Colonic mucosa (tissue), 4 donors: ENCODE measurements at places on chromosomes 5 and 9.

GRCh38 chr5:179263391-179264052 lies 81.7 kb downstream of the ADAMTS2 start:
- DNase-seq, result peak; percentile 14

- no peak for DNase-seq
Measured at GRCh38 chr9:7104625-7105024, 346.9 kb downstream of the KDM4C start.

DNA sequence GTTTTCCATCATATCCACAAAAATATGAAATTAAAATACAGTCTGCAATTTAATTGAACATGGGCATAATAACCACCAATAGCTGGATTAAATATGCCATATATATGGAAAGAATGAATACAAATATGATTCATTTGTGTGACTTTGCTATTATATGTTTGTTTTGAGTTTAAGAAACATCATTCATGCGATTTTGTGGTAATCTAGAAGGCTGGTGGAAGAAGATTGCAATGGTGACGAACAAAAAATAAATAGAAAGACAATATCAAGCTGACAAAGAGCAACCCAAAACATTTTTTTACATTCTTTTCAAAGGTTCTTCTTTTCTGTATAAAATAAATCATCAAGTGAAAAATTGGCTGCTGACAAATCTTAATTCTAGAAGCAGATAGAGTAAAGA lies 610.0 kb downstream of the MAT2B start:
- DNase-seq, result no peak

- DNase-seq, result no peak
Measured at GRCh38 chr5:74736759-74737158, 30.2 kb downstream of the GFM2 start.

DNA sequence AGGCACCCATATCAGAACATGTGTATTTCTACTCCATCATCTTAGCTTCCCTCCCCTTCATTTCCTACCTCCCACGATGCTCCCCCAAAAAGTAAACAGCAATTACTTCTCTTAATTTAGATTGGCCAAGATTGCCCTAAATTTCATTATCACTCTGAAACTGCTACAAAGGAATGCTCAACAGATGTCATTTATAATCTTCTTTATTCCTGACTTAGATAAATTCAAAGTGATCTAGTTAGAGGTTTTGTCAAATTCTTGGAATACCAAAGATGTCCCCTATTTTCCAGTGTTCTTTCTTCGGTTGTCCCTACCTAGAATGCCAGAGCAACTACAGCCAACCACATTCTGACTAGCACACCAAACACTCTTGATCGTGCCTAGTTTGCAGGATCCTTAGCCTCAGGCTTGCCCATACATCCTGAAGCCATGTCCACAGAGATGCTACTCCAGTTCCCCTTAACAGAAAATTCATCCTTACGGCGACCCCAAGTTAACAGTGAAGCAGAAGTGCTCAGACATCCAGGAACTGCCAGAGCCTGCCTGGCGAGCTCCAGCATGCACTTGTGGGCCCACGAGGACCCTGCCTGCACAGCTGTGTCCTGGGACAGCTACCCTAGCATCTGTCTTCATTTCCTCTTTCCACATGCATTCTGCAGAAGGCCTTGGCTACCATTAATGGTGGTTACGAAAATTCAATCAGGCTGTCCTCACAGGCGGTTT lies 31.6 kb downstream of the DAP start:
- no peak for DNase-seq

- no peak for DNase-seq
Measured at GRCh38 chr5:143494162-143494561, 90.7 kb upstream of the NR3C1 start.

- no peak for DNase-seq
Measured at GRCh38 chr5:149153751-149154610, 12.7 kb downstream of the ABLIM3 start.

DNA sequence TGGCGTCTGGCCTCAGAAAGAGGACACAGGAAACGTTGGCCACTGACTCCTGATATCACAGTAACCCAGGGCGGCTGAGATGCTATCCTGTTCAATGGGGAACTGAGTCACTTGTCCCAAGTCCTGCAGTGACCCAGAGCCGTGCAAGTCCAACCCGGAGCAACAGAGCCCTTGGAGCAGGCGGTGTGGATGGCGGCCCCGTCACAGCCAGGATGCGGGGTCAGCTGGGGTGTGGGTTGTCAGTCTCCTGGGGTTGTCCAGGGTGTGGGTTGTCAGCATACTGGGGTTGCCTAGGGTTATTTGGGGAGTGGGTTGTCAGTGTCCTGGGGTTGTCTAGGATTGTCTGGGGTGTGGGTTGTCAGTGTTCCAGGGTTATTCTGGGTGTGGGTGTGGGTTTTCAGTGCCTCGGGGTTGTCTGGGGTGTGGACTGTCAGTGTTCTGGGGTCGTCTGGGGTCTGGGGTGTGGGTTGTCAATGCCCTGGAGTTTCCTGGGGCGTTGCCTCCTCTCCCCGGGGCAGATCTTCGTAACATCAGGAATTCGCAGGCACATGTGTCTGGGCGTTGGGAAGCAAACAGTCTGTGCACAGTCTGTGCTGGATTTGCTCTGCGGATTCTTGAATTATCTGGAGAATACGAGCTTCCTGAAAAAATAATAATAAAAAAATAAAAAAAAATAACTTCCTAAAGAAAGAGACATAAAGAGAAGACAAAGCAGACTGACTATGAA lies 257.5 kb downstream of the PARP8 start:
- DNase-seq, result no peak

DNA sequence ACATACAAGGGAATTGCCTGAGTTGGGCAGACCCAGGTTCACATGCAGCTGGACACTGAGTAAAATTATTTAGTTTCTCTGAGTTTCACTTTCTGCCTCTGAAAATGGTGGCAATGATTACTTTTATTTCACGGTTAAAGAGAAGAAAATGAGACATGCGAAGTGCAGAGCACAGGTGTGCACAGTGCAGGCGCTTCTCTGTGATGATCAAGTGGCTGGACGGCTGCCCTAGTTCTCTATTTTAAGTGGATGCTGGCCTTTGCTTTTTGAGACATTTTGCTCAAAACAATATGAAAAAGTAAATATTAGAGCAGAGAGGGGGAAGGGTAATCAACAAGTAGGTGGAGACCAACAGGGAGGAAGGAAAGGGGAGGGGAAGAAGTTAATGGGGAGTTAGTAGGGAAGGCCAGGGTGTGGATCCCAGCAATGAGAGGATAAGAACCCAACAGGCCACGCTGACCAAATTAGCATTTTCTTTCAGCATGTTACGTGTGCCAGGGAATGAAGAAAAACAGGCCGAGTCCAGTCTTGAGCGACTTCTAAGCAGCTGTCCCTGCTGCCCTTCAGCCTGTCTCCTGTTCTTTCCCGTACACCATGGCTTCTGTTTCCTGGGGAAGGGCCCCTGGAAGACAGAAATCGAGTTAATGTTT lies 16.1 kb downstream of the SNX18 start:
- DNase-seq, result no peak

- DNase-seq, result no peak
Measured at GRCh38 chr9:36499174-36499890, 73.4 kb upstream of the MELK start.

DNA sequence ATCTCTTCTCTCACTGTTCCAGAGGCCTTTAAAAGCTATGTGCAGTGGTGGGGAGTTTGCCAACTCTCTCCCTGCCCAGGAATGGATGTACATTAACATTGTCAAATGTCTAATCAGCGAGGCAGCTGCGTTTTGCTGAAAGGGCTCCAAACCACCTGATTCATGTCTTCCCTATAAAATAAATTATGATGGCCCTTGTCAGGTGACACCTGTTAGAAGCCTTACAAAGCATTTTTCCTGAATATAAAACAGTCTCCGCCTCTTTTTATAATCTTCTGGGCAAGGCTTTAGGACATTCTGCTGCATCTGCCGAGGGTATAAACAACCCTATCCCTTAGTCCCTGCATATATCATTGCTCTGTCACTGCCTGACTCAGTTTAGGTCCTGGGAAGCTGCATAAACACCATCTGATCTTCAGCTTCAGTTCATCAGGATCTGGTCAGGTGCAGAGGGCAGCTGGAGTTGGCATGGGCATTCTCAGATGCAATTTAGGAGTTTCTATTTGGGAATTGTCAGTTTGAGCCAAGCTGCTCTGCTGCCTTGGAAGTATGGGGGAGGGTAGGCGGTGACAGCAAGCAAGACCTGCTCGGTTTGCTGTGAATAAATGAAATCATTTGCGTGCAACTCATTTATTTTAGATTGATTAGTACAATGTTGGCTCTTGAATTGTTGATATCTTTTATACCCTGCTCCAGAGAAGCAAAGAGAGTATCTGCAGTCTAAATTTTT lies 103.5 kb downstream of the ACER2 start:
- no peak for DNase-seq

DNA sequence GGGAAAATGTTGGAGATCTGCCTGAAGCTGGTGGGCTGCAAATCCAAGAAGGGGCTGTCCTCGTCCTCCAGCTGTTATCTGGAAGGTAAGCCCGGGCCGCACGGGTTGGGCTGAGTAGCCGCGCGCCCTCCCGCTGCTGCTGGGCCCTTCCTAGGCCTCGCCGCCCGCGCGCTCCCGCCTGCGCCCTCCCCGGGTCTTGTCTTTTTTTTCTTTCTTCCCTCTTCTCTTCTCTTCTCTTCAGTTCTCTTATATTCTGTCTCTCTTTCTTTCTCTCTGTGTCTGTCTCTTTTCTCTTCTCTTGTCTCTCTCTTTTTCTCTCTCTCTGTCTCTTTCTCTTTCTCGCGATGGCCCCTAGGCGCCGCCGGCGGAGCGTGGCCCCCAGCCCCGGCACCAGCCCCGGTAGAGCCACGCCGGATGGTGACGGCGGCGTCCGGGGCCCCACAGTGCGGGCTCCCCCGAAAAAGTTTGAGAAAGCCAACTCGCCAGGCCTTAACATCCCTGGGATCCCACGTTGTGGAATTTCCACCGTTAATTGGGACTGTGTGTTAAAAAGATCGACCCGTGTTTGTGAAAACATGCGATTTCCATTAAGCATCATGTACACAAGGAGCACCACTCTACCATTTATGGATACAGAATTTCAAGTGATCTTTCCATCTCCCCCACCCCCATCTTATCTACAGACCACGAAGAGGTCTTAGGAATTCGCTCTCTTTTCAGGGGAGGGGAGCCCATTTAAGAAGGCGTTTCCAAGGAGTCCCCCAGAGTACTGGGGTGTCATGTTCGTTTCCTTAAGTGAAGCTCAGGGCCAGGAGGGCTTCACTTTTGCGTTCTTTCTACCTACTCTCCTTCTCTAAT lies 616 bp downstream of the ABL1 start:
- no peak for DNase-seq

DNA sequence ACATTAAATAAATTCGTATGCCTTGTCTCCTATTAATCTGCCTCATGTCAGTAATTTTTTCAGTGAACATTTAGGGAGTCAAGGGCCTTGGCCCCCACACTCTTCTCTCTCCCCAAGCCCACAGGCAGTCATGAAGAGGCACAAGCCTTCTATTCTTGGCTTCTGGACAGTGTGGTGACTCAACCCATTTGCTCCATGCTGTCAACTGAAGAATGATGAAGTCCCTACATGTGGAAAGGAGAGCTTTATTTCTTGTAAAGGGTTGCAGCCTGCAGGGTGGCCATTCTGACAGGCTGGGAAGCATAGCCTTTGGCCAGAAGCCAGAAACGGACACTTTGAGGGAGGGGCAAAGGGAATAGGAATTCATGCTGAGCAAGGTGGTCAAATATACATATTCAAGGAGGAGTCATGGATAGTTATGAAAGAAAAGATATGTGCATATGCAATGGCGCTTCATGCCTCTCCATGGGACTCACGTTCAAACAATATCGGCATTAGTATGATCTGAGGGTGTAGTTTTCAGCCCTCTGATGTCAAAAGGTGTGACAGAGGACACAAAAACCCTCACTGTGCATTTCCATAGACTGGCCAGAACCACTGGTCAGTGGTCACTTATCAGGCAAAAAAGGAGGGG lies 31.3 kb downstream of the ANKRA2 start:
- DNase-seq, result no peak

- no peak for DNase-seq
Measured at GRCh38 chr5:109922381-109922995, 232.8 kb downstream of the MAN2A1 start.

- no peak for DNase-seq
Measured at GRCh38 chr9:112647596-112647995, 70.3 kb downstream of the INIP start.

GRCh38 chr5:124457101-124457500 lies 289.3 kb downstream of the ZNF608 start:
- DNase-seq, result no peak

DNA sequence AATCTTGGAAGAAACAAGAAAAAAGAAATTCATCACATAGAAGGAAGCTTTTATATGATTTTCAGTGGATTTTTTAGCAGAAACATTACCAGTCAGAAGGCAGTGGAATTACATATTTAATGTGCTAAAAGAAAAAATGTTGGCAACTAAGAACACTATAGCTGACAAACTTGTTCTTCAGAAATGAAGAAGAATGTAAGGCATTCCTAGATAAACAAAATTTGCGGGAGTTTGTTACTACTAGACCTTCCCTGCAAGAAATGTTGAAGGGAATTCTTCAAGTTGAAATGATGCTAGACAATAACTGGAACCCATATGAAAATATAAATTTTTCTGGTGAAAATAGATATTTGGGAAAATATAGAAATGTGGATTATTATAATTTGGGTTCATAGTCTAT lies 718.3 kb upstream of the GRAMD2B start:
- no peak for DNase-seq

- peak; percentile 92 for DNase-seq
Measured at GRCh38 chr5:150436141-150436680, 13.3 kb downstream of the RPS14 start.

DNA sequence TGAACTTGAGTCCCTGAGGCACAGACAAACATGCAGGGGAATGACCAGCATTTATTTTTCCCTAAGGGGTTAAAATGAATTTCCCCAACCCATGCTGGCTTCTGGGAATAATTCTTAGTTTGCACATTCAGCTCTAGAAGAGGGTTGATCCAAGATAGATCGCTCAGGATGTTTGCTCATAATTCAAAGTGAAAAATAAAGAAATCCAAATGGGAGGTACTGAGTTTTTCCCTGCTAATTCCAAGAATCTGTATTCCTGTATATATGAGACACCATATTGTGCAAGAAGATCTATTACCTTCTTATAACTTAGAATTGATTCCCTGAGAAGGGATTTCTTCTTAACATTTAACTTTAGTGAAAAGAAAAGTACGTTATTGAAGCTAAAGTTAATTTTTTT lies 96.2 kb downstream of the VCAN start:
- no peak for DNase-seq

DNA sequence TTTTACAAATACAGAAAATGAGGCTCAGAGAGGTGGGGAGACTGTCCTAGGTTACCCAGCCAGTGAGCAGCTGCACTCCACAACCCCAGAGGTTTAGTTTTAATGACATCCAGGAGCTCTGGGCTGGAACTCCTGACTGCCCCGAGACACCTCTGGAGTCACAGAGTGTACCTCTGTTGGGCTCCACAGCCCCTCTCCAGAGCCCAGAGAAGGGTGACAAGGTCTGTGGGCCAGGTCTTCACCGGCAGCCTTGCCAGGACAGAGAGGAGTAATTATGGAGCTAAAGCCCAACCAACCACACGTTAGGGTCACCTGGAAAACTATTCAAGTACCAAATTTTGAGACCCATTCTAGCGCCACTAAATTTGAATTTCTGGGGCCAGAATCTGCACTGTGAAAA lies 11.1 kb downstream of the CDX1 start:
- no peak for DNase-seq
